NCI-H2107 (cell line): ENCODE measurements at places on chromosomes 12 and 14.

DNA sequence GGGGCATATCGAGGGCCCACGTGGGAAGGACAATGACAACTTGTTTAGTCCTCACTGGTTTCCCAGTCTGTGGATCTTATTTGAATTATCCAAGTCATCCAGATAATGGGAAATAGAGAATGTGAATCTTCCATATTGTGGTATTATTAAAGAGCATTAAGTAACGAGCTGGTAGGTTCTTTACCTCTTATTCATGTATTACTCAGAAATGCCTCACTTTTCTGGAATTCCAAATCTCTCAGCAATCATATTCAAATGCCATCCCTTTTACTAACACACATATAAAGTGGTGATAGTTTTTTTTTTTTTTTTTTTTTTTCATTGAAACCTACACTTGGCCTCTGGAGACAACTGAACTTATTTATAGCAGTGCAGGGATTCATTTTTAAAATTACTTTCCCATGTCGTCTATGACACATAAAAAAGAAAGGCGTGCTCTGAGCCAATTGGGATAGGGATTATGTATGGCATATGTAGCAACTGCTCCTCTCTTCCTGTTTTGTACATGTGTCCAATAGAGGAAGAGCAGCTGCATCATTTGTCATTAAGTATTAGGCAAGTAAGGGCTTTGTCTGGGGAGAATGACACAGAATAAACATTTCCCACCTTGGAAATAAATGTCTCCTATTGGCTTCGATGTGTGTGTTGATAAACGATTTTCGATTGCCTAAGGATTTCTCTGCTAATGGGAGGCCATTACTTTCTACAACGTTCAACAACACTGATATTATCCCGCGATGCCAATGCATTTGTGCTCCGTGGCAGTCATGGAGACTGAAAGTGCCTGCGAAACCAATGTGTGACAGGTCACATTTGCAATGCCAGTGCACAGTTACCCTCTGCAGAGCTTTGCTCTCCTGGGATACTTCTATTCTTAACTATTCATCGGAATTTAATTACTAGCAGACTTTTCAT lies 78.6 kb upstream of the IFNG-AS1 start:
- no peak for DNase-seq

DNA sequence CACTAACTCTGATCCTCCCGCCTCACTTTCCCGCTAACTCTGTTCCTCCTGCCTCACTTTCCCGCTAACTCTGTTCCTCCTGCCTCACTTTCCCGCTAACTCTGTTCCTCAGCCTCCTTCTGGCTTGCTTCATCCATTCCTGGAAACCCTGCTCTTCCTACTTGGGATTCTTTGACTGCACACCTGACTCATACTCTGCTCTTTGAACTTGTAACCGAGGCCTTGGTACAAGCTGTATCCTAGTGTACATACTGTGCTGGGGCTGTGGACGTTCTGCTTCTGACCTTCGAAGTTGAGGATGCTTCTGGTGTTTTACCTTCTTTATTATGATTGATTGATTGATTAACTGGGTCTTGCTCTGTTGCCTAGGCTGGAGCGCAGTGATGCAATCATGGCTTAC lies 63.2 kb upstream of the RD3L start:
- DNase-seq = no peak

GRCh38 chr12:25761356-25761755 lies 197.1 kb upstream of the RASSF8 start:
- DNase-seq = no peak

GRCh38 chr12:15550793-15551192 lies 228.5 kb downstream of the PTPRO start:
- no peak for DNase-seq
